ENCODE measurements at places on chromosomes 4 and X. TPM values are rescaled to one million over a fixed set of nuclear protein-coding genes. Genes with fewer than 3 reads are reported as not detected.

GRCh38 chr4:177080388-177080787, 229.3 kb upstream of the NEIL3 start:
- no peak for DNase-seq

- DNase-seq = no peak
Measured at GRCh38 chr4:165631912-165632311, 241.1 kb upstream of the TLL1 start.

- no peak for DNase-seq
Measured at GRCh38 chr4:7734651-7735260, 204.9 kb downstream of the AFAP1 start.

Gene RTL9
- total RNA-seq = not detected

DNA sequence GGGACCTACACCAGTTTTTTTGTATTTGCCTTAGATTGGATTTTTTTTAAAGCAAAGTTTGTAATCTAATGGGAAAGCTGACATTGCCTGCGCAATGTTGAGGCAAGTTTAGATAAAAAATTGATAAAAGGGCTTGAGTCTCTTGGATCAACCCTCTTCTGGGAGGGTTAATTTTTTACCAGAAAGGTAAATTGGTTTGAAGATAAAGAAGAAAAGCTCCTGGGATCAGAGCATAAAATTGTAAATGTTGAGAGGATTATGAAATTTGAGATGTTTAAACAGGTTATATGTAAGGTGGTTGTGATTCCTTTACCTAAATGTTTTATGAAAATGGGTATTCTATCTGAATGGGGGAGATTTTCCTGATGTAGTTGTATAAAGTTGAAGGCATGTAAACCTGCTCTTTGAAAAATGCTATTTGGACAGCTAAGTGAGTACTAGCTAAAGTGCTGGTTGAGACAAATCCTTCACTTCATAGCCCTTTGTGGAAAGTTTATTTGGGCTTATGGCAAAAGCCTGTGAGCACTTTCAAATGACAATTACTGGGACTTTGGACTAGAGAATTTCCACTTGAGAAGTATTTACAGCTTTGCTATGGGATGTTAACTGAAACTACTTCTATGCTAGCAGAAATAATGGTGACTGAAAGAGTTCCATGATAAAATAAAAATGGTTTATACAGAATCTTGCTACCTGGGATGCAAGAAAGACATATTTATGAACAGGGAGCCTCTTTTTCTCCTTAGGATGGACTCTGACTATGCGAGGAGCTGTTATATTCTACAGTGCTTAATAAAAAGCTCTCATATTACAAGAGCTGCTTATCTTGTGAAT, 56.2 kb downstream of the UGT2B10 start:
- no peak for DNase-seq

Data from colonic mucosa (tissue), 4 donors.